ENCODE measurements at places on chromosomes 13 and 19. TPM values are rescaled to one million over a fixed set of nuclear protein-coding genes. Genes with fewer than 3 reads are reported as not detected.

DNA sequence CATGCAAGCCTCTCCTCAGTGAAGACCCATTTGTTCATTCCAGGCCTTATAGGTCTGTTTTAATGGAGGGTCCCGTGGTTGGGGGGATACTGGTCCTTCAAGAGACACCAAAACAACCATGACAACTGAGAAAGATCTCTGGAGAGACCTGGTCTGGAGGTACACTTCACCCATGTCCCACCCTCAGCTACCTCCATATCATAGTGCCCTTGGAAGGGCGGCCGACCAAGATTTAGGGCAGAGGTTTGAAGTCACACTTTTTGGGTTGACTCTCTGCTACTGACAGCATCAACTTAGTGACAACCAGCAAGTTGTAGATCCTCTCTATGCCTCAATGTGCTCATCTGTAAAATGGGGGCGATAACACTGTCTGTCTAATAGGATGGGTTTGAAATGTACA lies 177.3 kb downstream of the TSHZ3 start:
- peak; percentile 88 for DNase-seq
- no peak overlapping the region for H3K4me3 ChIP-seq
- no peaks in the 10 kb centered on the region for H3K4me1 ChIP-seq
- no peaks in the 10 kb centered on the region for H3K36me3 ChIP-seq

DNA sequence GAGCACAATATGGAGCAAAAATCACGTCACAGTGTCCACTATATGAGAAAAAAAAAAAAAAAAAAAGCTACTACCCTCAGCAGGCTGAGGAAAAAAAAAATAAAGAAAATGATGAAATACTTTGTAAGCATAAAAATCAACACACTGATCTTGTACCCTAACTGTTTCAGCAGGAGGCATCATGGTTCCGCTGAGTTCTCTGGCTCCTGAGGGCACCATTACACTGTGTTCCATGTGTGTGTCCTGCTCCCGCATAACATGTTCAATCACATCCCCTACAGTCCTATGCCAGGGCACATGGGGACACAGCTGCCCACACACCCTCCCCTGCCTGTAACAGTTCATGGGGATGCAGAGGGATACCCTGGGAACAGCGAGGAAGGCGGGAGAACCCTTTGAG lies 33.5 kb downstream of the DOCK9 start:
- H3K27ac ChIP-seq = no peak overlapping the region
- peaks cover 44% of the 10 kb centered on the region for H3K4me1 ChIP-seq
- no peaks in the 10 kb centered on the region for H3K36me3 ChIP-seq
- no peak for DNase-seq
- no peak overlapping the region for H3K4me3 ChIP-seq

- H3K4me1 ChIP-seq = peaks cover 15% of the 10 kb centered on the region
- H3K27me3 ChIP-seq = no peaks in the 10 kb centered on the region
- H3K27ac ChIP-seq = peak overlapping the region; percentile 27
- H3K36me3 ChIP-seq = peaks cover 5% of the 10 kb centered on the region
- no peak overlapping the region for H3K4me3 ChIP-seq
These were observed 2.4 kb downstream of the BTBD2 start for GRCh38 chr19:2012941-2013682.

GRCh38 chr13:61255040-61255796 lies 160.4 kb downstream of the PCDH20 start:
- no peaks in the 10 kb centered on the region for H3K27me3 ChIP-seq
- no peak overlapping the region for H3K4me3 ChIP-seq
- DNase-seq = no peak

- H3K4me3 ChIP-seq = no peak overlapping the region
- no peak for DNase-seq
- no peaks in the 10 kb centered on the region for H3K4me1 ChIP-seq
- no peaks in the 10 kb centered on the region for H3K27me3 ChIP-seq
These were observed 173.0 kb upstream of the UFM1 start for GRCh38 chr13:38176664-38177063.

GRCh38 chr13:30978981-30979956 lies 46.8 kb downstream of the TEX26 start:
- H3K36me3 ChIP-seq = no peaks in the 10 kb centered on the region
- H3K27ac ChIP-seq = no peak overlapping the region
- no peaks in the 10 kb centered on the region for H3K4me1 ChIP-seq
- DNase-seq = peak; percentile 90

DNA sequence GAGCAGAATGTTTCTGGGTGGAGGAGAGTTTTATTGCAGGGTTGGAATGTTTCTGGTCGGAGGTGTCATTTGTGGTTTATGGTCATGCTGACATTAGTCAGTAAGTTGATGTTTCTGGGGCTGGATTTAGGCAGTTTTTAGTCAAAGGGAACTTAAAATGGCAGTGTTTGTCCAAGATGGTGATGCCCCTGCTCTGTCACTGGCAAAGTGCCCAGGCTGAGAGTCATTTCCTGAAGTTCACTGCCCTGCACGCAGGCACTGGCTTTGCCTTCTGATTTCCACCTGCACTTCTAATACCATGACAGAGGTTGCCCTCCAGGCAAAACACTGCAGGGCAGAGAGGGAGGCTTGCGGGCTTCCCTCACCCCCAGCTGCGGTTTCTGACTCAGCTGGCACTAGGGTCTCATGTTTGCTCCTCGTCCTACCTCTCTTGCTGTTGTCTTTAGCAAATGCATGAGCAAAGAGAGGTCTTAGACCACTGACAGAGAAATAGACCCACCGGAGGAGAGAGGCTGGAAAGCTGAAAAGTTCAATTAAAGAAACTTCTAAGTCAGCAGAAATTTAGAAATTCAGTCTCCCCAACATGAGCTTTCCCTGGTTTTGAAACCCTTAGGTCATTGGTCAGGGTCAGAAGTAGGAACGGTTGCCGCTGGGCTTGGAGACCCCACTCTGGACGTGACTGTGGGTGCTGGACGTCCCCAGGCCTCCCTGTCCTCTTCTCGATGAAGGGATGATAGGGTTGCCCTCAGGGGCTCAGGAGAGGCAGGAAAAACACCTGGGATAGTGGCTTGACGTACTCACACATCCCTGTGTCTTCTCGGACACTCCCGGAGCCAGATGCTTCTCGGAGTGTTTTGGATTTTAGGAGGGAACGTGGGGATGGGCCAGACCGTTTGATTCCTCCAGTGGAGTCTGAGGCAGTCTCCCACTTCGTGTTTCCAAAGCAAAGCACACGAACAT lies 26.3 kb downstream of the TMEM255B start:
- H3K4me1 ChIP-seq = no peaks in the 10 kb centered on the region
- no peak overlapping the region for H3K27ac ChIP-seq
- no peaks in the 10 kb centered on the region for H3K27me3 ChIP-seq
- DNase-seq = no peak

The SIGLEC8 gene
- total RNA-seq = 1.7 TPM

The MRPS12 gene
- 33.2 TPM for total RNA-seq
